ENCODE measurements at places on chromosomes 13 and 19.

DNA sequence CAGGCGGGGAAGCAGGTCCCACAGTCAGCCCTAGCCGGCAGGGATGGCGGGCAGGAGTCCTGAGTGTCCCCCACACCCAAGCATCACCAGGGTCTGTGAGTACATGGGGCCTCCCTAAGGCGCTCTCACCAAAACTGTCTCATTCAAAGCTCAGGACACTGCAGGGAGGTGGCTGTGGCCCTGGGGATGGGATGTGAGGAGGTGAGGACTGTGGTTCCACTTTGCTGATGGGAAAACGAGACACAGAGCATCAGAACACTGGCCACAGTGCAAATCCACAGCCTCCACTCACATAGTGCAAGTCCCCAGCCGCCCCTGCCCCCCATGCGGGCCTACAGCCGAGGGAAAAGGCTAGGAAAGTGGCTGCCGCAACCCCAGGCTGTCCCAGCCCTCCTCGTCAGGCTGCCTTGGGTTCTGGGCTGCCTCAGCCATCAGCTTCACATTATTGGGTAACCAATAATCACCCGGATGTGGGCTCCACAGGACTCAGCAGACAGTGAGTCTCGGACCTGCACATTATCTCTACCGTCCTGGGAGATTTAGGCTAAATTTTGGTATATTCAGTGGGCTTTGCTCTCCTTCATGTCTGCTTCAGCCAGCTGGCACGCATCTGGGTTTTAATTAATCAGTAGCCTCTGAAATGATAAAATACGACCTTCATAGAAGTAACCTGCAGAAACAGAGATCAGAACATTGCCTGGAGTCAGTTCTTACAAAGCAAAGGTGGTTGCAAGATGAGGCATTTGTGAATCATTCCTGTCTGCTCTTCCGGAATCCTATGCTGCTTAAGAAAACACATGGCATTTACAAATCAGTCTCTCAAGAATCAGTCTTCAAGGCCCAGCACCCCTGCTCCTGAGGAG lies 77.0 kb downstream of the SOX1 start:
- DNase-seq: no peak

GRCh38 chr13:58542530-58542929 lies 911.0 kb downstream of the PCDH17 start:
- DNase-seq: peak; percentile 33

DNA sequence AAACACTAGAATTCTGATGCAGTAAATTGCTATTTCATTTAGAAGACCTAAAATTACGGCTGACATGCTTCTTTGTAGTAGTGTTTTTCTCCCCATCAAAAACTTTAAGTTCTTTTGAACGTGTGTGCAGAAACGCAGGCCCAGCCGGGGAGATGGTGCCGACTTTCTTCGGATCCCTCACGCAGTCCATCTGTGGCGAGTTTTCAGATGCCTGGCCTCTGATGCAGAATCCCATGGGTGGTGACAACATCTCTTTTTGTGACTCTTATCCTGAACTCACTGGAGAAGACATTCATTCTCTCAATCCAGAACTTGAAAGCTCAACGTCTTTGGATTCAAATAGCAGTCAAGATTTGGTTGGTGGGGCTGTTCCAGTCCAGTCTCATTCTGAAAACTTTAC lies 98.3 kb downstream of the TNFRSF19 start:
- DNase-seq: no peak

DNA sequence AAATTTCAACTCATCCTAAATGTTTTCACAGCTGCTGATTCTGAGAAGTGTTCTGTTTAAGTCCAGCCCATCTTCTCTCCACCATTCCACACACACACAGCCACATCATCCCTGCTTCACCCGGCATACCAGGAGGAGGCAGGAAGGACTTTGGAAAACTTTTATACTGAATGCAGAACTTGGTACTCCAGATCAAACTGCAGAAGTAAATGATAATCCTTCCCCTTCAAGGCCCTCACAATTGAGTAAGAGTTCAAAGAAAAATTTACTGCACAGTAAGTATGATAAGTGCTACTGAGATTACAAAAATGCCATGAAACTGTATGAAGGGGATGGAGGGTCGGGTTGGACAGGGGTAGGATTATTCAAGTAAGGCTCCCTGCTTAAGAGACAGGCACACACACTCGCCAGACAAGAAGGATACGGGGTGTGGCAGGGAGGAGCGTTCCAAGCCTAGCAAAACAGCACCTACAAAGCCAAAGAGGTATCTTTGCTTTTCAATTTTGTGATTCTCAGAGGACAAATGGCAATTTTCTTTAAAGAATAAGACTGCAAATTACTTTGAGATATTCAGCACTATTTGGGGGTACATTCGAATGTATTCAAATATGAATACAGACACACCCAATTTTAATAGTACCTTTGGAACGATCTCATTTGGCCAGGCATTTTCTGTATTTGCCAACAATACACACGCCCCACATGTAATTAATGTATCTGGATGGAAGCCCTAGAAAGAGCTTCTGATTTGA lies 2.5 kb downstream of the USP12 start:
- DNase-seq: no peak

GRCh38 chr19:30084390-30084819 lies 142.4 kb downstream of the URI1 start:
- no peak for DNase-seq

Data from eye (tissue), 1 donor.